ENCODE measurements at places on chromosomes 2 and 18.

GRCh38 chr2:241966647-241967466 lies 97.3 kb downstream of the RTP5 start:
- DNase-seq = no peak

GRCh38 chr2:144217853-144218633 lies 301.9 kb downstream of the ZEB2 start:
- no peak for DNase-seq

- no peak for DNase-seq
Measured at GRCh38 chr2:19434413-19434812, 76.0 kb upstream of the OSR1 start.

GRCh38 chr18:75391279-75392225 lies 36.0 kb downstream of the SMIM21 start:
- DNase-seq = no peak

DNA sequence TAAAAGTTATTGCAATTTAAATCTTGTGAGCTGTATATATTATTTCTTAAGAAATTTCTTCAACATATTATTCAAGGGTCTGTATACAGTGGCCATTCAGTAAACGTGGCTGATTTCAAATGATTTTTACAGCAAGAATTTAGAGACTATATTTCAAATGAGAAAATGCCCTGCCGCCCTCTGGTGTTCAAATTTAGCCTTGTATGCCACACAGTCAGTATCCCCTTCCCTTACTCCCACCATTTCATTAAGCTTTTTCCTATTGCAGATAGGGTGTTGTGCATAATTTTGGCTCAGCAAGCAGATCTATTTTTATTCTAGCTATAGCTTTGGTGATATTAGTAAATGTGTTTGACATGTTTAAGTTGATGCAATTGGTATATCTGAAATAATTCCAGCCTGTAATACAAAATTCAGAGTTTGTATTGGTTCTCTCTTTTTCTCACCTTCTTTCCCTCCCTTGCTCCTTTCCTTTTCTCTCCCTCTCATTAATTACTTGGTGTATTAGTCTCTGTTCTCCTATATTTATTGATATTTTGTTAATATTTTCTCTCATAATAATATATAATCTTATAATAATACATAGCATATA lies 22.8 kb upstream of the SCN7A start:
- peak; percentile 35 for DNase-seq
